H7 (cell line): ENCODE measurements at places on chromosomes 6 and 20. TPM values are rescaled to one million over a fixed set of nuclear protein-coding genes. Genes with fewer than 3 reads are reported as not detected.

SMPDL3A gene
- 0.89 and 1.8 TPM in 2 replicates for total RNA-seq

RIMS4 gene
- total RNA-seq, result 2.7 and 3.1 TPM in 2 replicates

MOXD1 gene
- 0.37 and 0.69 TPM in 2 replicates for total RNA-seq

FGD2 gene
- total RNA-seq, result 0.04 and 0.17 TPM in 2 replicates

RHAG gene
- total RNA-seq, result 0.07 TPM in 1 of 2 replicates, not detected in the other

TP53TG5 gene
- not detected in 2 replicates for total RNA-seq

CST4 gene
- not detected in 2 replicates for total RNA-seq

C20orf144 gene
- total RNA-seq, result 0.11 TPM in 1 of 2 replicates, not detected in the other

DNA sequence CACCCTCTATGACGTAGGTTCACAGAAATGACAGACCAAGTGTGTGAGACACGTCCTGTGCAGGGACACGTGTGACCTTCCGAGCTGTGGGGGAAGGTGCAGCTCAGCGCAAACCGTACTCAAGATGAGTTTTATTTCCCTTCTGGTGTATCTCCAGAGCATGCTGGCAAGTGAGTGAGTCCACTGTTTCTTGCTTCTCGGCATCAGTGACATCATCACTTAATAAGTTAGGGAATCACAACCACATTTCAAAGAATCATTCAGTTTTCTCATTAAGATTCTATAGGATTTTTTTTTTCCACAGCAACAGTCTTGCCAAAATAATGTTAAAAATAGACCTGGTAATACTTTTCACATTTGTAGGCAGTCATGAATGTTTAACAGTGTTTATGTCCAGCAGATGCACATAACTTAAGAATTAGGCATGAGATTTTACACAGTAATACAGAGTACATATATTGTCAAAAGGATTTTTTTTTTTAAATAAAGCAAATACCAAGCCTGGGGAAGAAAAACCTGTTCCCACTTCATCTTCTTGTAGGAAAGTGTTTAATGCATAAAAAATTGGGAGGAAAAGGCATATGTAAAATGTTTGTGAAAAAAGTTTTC is 417.8 kb downstream of the CDC5L start:
- no peak for DNase-seq

DNA sequence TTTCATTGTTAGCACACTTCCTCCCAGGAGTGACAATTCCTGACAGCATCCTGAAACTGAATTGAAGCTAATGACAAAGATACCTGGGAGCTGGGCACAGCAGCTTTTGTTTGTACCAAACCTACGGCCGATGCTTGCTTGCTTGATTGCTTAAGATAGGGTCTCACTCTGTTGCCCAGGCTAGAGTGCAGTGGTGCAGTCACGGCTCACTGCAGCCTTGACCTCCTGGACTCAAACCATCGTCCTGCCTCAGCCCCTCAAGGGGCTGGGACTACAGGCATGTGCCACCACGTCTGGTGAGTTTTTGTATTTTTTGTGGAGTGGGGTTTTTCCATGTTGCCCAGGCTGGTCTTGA is 84.7 kb upstream of the SCP2D1 start:
- no peak for DNase-seq

- no peak for DNase-seq
Measured at GRCh38 chr6:51024126-51024525, 205.5 kb downstream of the TFAP2B start.

- DNase-seq, result peak; percentile 56
Measured at GRCh38 chr20:58374906-58375758, 13.9 kb upstream of the VAPB start.

DNA sequence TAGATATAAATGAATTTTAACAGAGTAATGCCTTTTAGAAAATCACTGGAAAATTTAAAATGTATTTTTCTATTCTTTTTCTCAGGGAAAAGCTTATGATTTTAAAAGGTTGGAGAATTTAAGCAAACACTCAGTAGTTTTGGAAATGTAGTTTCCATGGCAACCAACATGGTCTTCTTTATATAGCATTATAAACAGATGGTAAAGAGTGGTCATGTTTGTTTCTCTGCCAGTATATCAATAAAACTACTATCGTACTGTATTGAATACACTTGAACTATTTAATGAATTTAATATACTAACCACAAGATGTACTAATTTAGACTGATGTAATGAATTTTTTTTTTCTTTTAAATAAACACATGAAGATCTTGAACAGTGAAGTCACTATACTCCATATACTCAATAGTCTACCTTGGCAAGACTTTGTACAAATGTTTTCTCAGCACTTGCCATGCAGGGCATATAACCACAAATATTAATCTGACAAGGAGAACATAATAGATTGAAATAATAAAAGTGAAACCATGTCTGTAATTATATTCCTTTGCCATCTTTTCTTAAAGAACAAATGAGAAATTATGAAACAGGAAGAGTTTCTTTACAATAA is 105.5 kb downstream of the PDSS2 start:
- DNase-seq, result no peak

DNA sequence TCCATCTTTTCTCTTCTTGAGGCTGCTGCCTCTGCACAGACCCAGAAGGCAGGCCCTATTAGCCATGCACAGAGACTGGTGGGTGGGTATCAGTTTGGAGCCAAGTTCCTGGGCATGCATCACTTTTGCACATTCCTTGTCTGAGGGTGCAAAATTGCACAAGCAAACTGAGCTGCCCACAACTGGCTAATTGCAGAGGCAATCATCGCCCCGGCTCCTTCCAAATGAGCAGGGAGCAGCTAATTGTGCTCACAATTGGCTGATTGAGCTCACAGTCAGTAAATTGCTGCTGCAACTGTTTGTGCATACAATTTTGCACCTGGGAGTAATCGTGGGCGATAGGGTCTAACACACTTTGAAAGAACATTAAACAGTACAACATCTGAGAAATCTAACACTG is 511.4 kb downstream of the DHX35 start:
- no peak for DNase-seq

GRCh38 chr20:57079031-57080005 is 187.1 kb downstream of the BMP7 start:
- DNase-seq, result no peak

- peak; percentile 27 for DNase-seq
Measured at GRCh38 chr20:44406572-44407137, 51.2 kb downstream of the HNF4A start.

- DNase-seq, result no peak
Measured at GRCh38 chr20:4601630-4602296, 119.9 kb upstream of the PRND start.

GRCh38 chr6:169251371-169251802 is 2.3 kb downstream of the THBS2 start:
- DNase-seq, result peak; percentile 61

- peak; percentile 76 for DNase-seq
Measured at GRCh38 chr20:59042151-59042795, at the start of gene PRELID3B. TSS of gene PRELID3B (minus strand) at chr20:59042786. CDS start at chr20:59042730, 56 bp downstream.

- DNase-seq, result peak; percentile 50
Measured at GRCh38 chr20:63532449-63532971, 4.7 kb downstream of the PTK6 start.

DNA sequence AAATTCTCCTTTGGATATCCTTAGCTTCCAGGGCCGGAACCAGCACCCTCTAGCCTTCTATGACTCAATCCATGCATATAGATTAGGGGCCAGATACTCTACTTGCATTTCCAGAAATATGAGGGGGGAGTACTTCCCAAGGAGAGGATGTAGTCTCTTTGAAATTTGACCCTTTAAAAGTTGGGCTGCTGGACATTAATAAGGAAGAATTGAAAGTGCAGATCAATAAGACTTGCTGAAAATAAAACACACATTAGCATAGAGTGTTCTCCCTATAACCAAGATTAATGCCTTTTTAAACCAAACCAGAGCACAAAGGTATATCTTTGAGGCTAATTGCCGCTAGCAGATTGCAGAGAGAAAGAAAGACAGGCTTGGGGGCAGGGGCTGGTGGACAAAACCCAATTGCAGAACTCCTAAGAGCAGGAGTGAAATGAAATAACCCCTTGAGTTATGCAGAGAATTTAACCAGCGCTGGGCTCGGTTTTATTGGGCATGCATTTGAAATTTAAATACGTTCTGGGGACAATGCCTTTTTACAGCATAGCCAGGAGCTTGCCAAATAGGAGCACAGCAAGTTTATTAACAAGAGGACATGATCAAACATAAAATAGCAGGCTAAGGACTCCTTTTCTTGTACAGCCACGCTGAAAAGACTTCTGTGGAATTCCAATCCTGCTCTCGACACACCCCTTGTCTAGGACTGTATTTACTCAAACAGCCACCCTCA is 108.2 kb upstream of the SALL4 start:
- peak; percentile 65 for DNase-seq

GRCh38 chr6:145068577-145068976 is 666.7 kb downstream of the EPM2A start:
- no peak for DNase-seq

DNA sequence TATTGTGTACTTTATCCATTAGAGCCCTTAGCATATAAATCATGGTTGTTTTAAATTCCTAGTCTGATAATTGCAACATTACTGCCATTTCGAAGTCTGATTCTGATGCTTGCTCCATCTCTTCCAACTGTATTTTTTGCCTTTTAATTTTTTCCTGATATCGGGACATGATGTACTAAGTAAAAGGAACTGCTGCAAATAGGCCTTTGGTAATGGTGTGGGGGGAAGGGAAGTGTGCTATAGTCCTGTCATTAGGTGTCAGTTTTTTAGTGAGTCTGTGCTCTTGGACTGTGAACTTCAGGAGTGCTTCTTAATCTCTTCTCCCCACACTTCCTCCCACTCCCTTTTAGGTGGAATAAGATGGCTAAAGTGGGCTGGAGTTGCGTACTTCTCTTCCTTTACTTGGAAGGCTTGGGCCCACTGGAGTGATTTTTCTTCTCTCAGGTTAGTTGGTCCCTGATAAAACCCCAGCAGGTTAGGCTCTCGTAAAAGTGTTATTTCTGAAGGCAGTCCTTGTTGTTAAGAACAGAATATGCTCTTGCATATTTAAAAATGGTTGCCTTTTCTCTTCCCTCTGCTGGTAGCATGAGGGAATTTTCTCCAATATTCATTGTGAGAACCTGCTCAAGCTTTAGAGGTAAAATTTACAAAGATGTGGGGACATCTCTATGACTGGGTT is 18.1 kb downstream of the STXBP5 start:
- DNase-seq, result no peak

- no peak for DNase-seq
Measured at GRCh38 chr6:88881451-88881850, 82.0 kb downstream of the RNGTT start.
